Fibroblast of skin of scalp (primary cell): ENCODE measurements at places on chromosomes 11 and 22.

- peak; percentile 50 for DNase-seq
Measured at GRCh38 chr22:28951969-28952521, 68.7 kb downstream of the ZNRF3 start.

GRCh38 chr11:110493346-110493745, 63.6 kb downstream of the FDX1 start:
- no peak for DNase-seq

GRCh38 chr22:47152938-47153337, 390.5 kb downstream of the TBC1D22A start:
- DNase-seq: no peak

- DNase-seq: no peak
Measured at GRCh38 chr11:71199226-71199820, 53.1 kb downstream of the SHANK2 start.
